ENCODE measurements at places on chromosomes 7 and 10.

- no peak for DNase-seq
These were observed 5.1 kb upstream of the ITGB1 start for GRCh38 chr10:32963096-32963495.

DNA sequence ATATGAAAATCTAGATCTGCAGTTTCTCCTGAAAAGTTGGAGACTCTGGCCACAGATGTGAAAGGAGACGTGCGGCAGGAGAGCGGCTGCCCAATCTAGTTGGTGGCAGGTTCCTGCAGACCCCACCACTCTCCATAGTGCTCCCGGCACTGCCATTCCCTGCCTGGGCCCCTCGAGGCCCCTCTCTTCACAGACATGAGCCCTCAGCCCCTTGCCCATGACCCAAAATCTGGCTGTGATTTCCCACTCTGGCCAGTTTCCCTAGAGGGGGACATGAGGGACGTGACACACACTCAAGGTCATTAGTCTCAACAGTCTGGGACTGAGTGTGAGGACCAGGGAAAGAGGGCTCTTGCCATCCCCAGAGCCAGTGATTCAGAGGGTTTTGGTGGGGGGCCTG, 138.7 kb downstream of the PTPN20 start:
- no peak for DNase-seq

DNA sequence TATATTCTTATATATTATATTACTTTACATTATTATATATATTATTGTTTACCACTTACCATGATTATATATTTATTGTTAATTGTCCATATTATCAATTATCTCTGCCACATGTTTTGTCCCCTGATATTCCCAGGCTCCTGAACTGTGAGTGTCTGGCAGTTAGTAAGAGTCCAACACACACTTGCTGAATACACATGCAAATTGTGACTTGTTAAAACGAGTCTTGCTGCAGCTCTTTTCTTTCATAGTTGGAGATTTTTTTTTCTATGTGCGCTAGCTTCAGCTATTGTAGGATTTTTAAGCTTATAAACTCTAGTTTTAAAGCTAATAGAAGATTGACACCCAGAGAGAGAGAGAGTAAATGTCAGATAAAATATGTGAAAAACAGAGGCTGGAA, 207.8 kb upstream of the FAM3C start:
- no peak for DNase-seq

GRCh38 chr10:94088926-94089381, 95.2 kb downstream of the PLCE1 start:
- DNase-seq, result no peak

DNA sequence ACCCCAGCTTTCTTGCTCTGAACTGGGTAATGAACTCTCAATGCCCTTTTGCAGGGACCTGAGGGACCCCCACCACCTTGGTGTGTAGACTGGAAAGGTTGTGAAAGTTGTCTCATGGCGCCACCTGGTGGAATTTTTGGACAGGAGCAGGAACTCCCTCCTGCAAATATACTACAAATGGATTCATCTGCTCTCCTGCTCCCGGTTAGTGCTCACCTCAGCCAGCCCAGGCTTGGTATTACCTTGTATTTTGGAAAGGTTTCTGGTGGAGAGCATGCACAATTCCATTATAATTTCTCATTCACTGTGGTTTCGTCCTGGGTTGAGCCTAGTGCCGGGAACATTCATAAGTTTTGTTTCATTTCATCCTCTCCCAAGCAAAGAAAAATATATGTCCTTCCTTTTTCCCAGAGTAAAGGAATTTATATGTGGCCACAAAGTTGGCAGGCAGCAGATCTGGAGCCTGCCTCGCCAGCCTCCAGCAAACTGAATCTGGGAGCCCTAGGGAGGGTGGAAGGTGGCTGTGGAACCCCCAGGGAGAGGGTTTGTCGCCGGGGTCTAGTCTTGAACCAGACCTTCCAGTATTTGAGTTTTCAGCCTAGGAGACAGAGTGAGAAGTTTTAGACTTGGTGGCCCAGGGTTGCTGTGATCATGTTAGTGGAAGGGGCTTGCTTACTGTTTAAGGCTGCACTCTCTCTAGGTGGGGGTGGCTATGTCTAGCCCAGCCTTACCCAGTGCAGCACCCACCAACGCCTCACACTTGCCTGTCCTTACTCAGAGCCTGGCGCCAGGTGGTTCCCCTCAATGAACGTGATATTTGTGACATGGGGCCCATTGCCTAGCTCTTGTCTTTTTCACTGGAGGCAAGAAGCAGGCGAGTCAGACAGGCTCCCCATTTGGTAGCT, 9.5 kb downstream of the FAM241B start:
- peak; percentile 55 for DNase-seq

GRCh38 chr7:138015096-138015495, 13.2 kb upstream of the CREB3L2 start:
- DNase-seq, result no peak

- no peak for DNase-seq
These were observed 127.4 kb downstream of the TRRAP start for GRCh38 chr7:99005776-99006175.

DNA sequence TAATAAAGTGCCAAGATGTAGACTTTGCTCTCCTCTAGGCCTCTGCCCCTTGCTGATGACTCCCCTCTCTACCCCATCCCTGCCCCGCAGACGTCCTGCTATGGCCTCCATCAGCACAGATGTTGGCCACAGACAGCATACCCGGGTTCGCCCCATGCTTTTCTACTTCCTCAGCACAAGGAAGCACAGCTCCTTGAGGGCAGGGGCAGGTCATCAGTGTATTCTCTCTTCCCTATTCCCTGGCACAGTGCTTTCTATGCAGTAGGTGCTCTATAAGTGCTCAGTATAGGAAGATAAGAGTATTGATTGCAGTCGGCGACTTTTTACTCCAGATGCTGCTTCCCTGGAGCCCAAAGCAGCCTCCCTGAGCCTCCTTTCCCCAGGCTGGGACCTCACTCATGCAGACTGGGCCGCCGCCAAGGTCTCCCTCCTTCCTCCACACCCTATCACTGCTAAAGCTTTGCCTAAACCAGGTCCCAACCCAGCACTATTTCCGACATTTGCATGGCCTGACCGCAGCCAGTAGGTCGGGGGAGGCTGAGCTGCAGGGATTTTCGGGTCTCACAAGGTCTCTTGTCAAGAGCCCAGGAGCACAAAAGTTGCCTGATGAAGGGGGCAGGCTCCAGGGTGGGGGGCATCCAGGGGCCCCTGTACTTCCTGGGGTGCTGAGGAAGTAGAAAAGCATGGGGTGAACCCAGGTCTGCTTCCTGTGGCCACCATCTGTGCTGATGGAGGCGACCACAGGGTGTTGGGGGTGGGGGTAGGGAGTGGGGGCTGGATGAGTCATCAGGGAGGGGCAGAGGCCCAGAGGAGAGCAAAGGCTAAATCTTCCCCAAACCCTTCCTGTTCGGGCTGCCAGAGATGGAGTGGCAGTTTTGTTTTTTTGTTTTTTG, 8.0 kb downstream of the CALHM3 start:
- peak; percentile 64 for DNase-seq

- DNase-seq, result no peak
These were observed 517.1 kb upstream of the ANKRD30A start for GRCh38 chr10:36608251-36608650.

GRCh38 chr10:121291823-121292222, 306.4 kb downstream of the FGFR2 start:
- DNase-seq, result no peak

DNA sequence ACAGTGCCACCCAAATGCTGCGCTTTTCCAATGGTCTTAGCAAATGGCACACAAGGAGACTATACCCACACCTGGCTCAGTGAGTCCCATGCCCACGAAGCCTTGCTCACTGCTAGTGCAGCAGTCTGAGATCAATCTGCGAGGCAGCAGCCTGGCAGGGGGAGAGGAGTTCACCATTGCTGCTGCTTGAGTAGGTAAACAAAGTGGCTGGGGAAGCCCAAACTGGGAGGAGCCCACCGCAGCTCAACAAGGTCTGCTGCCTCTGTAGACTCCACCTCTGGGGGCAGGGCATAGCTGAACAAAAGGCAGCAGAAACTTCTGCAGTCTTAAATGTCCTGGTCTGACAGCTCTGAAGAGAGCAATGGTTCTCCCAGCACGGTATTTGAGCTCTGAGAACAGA, 891.2 kb downstream of the PCDH15 start:
- no peak for DNase-seq

- DNase-seq, result no peak
These were observed at the start of gene LBX1 for GRCh38 chr10:101229266-101230182. Gene LBX1 (minus strand): TSS chr10:101229463. CDS start chr10:101228815, 648 bp downstream.

DNA sequence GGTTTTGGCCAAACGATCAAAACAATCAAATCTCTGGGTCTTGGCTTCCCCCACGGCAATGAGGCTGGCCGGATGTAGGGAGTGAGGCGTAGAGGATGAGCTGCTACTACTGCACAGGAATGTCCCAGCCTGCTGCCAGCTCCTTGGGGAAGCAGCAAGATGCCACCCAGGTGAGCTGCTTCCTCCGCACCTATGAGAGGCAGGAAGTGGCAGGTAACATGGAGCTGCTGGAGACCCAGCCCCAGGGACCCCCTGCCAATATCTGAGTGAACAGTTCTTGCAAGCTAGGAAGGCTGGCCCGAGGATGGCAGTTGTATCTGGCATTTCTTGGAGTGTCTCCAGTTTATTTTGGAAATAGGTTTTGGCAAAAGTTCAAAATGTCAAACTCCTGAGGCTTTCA, 413.5 kb downstream of the DNAJB6 start:
- no peak for DNase-seq

- DNase-seq, result no peak
These were observed 2.2 kb upstream of the DLX5 start for GRCh38 chr7:97026715-97027426.

Measured in stimulated activated CD4-positive, alpha-beta T cell treated with anti-CD3 and anti-CD28 coated beads, TNF-alpha, amount 100 ng/mL, for 24 hours (primary cell).